Sigmoid colon (tissue), 7 donors: ENCODE measurements at places on chromosomes 6 and 20. TPM values are rescaled to one million over a fixed set of nuclear protein-coding genes. Genes with fewer than 3 reads are reported as not detected.

DNA sequence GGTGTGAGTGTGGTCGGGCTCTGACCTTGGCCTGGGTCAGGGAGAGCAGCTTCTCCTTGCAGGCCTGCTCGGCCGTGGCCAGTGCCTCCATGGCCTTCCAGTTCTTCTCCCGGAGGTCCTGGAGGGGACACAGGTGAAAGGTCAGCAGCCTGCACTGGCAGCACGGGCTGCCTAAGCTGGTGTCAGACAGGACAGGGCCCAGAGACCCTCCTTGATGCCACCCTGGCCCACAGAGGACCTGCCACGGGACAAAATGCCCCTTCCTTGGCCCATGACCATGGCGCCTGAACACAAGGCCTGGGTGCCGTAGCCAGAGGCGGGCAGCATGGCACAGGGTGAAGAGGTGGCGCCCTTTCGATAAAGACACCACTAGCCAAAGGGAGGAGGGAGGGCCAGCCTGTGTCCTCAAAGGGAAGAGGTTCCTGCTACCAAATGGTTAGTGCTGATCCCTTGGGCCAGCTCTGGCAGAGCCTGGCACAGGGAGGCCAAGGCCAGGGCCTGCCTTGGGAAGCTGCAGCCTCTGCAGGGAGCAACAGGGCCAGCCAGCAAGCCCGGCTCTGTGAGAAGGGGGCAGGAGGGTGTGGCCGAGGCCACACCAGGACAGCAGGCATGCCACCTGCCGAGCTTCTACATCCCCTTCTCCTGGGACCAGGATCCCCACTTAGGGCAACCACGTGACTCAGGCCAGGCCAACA lies 54.8 kb downstream of the DSTN start:
- peak; percentile 54 for DNase-seq

KIAA1755 gene
- total RNA-seq = 20.4 TPM

DNA sequence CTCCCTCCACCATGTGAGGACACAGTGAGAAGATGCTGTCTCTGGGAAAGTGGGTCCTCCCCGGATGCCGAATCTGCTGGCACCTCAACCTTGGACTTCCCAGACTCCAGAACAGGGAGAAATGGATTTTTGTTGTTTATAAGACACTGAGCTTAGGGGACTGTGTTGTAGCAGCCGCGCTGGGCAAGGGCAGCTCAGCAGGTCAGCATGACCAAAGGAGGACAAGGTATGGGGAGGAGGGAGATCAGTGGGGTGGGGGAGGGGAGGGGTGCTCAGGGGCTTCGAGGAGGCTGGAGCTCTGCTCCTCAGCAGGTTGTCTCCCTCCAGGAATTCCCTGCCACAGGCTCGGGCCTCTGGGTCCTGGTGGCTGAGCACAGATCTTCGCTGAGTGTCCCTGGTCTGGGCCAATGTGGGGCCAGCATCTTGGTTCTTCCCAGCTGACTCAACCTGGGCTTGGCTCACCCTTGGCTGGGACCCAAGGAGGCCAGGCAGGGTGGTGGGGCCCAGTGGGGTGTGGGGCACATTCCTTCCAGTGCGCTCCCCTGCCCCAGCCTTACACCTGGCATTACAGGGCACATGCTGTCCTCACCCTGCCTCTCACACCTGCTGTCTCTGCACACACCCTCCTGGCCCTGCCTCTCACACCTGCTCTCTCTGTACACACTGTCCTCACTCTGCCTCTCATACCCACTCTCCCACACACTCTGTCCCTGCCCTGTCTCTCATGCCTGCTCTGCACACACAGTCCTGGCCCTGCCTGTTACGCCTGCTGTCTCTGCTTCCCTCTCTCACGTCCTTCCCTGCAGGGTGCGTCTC lies 107.3 kb downstream of the SYCP2 start:
- no peak for DNase-seq

MYB gene
- 0.55 TPM for total RNA-seq

GRCh38 chr20:48384147-48384818 lies 443.5 kb downstream of the PREX1 start:
- no peak for DNase-seq

DNA sequence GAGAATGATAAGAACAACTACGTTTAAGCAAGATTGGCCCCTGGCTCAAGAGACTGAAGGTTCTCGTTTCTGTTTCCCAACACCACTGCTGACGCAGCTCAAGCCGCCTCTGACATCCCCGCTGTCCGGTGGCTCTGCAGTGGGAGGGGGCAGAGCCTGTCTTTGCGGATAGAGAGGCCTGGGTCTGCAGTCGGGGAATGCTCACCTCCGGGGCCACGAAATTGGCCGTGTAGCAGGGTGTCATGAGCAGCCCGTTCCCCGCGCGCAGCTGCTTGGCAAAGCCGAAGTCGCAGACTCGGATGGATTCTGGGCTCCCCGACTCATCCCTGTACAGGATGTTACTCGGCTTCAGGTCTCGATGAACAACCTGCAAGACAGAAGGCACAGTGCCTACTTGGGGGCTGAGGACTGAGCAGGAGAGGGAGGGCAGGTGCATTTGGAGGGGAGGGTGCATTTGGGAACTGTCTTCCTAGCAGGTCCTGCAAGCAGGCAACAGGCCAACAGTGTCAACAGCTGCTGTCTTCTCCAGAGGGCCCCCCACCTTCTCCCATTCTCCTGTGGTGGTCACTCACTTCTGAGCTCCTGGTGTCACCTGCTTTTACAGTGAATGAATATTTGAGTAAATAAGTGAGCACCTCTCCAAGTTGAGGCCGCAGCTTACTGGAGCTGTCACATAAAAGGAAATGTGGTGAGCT lies 40.5 kb upstream of the MPC1 start:
- no peak for DNase-seq

DNA sequence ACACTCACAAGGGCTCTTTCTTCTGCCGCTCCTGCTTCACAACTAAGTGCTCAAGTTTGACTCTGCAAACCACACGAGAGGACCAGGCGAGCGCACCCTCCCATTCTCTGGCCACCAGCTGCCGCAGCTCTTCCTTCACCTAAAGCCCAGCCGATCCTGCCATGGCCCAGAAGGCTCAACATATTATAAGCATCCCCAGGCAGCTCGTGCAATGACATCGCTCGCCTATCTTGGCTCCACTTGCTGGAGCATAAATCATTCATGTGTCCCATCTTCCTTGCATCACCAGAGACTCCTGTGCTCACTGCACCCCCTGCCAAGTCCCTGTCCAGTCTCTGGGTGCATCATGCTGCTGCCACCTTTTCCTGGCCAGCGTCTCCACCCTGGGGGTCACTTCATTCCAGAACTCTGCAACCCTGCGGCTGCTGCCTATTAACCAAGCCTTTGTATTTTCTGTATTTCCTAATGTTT lies 59.0 kb downstream of the PSMG4 start:
- peak; percentile 49 for DNase-seq

DNA sequence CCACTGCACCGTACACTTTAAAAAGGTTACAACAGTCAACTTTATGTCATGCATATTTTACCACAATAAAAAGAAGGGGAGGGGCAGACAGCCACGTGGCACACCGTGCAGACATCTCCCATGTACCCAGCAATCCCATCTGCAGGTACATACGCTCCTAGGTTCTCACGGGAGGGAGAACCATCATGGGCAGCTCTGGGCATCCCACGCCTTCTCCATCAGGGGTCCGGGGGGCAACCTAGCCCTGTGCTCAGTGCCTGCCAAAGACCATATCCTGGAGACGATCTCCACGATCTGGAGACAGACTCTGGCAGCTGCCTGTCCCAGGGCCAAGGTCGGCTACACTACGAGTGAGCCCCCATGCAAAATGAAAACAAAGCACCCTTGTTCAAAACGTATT lies 2.5 kb upstream of the BNIP5 start:
- peak; percentile 52 for DNase-seq

SALL4 gene
- not detected for total RNA-seq

- DNase-seq = no peak
Observed at GRCh38 chr6:113402544-113402943, 454.6 kb upstream of the MARCKS start.

DNA sequence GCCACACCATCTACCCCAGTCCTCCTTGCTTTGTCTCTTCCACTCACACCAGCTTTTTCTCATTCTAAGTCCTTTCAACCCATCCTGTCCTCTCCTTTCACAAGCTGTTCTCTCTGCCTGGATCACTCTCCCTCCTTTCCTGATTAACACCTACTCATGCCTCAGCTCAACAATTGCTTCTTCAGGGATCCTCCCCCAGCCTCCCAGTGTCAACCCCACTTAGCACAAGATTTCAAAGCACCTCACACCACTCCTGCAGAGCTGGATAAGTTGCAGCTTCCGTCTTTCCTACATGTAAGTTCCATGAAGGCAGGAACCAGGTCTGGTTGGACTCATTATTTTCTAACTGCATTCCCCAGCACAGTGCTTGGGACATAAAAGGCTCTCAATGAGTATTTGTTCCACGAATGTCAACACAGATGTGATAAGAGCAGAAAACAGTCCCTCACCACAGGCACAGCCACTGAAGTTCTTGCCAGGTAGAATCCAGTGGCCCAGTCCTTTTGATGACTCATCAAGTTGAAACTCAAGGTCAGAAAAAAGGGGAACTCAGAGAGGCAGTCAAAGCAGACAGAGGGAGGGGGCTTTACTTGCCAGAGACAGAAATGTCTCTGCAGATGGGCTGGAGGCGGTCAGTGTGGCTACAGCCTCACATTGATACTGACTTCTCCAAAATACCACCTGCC lies 193.4 kb upstream of the PRDM1 start:
- no peak for DNase-seq

DNA sequence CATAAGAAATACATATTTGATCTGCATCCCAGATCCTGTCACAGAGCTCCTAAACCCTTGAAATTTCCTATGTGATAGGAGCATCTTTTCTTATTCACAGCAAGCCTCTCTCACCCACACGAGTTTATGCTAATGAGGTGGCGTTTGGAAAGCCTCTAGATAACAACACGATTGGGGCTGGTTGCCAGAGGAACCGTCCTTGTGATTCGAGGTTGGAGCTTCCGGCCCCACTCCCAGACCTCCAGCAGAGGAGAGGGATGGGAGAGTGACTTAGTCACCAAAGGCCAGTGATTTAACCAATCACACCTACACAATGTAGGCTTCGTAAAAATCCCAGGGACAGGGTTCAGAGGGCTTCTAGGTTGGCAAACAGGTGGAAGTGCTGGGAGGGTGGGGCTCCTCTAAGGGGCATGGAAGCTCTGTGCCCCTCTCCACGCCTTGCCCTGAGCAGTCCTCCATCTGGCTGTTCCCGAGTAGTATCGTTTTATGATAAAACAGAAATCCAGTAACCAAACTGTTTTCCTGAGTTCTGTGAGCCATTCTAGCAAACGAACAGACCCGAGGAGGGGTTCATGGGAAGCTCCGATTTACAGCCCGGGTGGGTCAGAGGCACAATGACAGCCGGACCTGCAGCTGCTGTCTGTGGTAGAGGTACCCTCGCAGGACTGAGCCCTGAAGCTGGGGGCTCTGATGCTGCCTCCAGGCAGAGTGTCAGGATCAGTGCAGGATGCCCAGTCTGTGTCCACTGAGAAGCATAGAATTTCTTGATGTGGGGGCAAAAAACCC lies 238.1 kb upstream of the ARID1B start:
- DNase-seq = no peak

TAGAP gene
- 1.4 TPM for total RNA-seq

- no peak for DNase-seq
Observed at GRCh38 chr6:22829070-22829469, 259.7 kb downstream of the HDGFL1 start.

EPHA7 gene
- total RNA-seq = 122 TPM

DLL1 gene
- total RNA-seq = 5.5 TPM

DNA sequence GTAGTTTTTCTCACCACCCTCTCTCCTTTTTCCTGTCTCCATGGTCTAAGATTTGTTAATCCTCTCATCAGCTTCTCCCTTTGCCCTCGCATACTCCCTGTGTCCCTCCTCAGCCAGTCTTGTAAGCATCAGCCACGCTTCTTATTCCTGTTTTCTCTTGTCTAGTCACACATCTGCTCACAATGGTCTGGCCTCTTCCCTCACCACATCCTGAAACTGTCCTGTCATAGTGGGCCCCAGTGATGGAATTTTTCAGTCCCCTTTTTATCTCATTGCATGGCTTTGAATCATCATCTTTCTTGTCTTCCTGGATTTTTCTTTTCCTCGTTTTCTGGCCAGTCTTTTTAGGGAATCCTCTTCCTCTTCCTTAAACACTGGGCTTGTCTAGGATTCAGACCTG lies 57.2 kb downstream of the GFRA4 start:
- DNase-seq = no peak

PPP1R14C gene
- total RNA-seq = under 0.01 TPM

DNA sequence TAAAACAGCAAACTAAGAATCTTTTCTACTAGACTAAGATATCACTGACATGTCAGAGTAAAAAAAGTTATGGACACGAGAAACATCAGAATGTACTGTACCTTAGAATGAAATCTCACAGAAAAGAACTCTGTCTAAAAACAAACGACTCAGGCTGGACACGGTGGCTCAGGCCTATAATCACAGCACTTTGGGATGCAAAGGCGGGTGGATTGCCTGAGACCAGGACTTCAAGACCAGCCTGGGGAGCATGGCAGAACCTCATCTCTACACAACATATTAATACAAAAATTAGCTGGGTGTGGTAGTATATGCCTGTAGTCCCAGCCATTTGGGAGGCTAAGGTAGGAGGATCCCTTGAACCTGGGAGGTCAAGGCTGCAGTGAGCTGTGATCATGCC lies 122.6 kb downstream of the PRND start:
- DNase-seq = peak; percentile 24

- no peak for DNase-seq
Observed at GRCh38 chr6:149319422-149319821, 1.9 kb downstream of the TAB2 start.

HLA-G gene
- total RNA-seq = not detected
